Stimulated activated CD4-positive, alpha-beta T cell treated with anti-CD3 and anti-CD28 coated beads, Interleukin-1b, Interleukin-23, amount 100 ng/mL, for 4 hours (primary cell): ENCODE measurements at places on chromosomes 3 and 15.

DNA sequence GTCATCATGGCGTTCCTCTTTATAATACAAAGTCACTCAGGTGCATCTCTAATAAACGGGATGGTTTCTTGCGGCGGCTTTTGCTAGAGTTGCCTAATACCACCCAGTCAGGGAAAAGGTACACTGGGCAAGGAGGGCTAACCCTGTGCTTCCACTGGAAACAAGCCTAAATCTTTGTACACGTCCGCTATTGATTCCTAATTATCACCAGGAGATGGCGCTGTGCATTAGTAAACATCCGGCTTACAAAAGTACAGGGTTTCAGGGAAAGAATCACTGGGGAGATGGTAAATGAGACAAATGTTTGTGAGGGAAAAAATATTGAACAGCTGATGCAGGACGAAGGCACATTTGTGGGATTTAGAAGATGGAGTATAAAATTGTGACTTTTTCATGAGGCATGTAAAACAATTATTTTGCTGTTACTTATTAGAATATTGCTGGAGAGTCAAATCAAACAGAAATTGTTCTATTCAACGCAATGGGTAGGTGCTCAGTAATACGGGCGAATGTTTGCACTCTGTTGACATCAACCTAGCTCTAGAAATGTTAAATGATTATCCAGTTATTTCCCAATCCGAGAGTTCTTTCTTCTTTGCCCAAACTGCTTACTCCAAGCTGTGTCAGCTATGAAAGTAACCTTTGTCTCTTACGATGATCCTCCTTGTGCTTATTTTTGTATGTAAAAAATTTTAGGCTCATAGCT, 50.6 kb downstream of the GMNC start:
- DNase-seq = no peak

GRCh38 chr3:69750549-69750948, 11.3 kb downstream of the MITF start:
- DNase-seq = no peak

DNA sequence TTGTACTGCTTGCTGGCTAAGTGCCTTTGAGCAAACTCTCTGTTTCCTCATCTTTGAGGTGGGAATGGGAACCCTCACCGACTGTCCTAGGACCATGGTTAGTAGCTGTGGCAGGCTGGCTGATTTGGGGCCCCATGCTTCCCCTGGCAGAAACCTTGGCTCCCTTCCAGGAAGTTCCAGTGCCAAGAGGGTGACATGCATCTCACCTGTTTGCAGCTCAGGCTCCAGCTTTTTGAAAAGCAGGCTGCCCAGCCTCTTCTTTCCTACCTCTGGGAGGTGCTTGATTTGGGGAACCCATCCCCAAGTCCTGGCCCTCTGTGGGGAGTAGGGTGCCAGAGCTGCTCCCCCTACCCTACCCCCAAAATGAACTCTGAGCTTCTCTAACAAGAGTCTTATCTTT, 50.8 kb downstream of the RAB11A start:
- no peak for DNase-seq

DNA sequence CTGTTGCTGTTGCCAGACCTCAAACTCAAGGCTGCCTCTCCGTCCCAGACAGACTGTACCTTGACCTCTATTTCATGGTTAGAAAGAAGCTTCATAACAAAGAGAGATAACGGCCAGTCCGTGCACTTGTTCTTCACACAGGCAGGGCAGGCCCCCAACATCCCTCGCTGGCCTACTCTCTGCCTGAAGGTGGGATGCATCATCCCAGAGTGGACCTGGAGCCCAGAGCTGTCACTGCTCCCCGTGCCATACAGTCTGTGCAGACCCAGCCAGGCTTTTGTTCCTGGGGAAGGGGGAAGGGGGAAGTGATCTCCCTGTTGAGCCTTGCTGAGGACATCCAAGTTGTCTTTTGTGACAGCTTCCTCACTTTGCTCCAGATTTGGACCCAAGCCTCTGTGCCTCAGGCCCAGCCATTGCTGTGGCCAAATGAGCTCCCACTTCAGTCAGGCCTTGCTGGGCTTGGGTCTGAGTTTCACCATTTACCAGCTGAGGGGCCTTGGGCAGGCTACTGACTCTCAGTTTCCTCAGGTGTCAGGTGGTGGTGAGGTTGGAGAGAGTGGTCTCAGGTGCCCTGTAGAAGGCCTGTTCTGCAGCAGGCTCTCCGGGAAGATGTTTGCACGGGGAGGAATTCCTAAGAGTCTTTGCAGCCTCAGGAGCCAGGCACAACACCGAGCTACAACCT, 141.6 kb downstream of the DNAJB8 start:
- DNase-seq = no peak

- DNase-seq = no peak
Measured at GRCh38 chr3:11322931-11323330, 50.7 kb downstream of the ATG7 start.

- DNase-seq = no peak
Measured at GRCh38 chr15:25249236-25250010, 189.4 kb downstream of the UBE3A start.

DNA sequence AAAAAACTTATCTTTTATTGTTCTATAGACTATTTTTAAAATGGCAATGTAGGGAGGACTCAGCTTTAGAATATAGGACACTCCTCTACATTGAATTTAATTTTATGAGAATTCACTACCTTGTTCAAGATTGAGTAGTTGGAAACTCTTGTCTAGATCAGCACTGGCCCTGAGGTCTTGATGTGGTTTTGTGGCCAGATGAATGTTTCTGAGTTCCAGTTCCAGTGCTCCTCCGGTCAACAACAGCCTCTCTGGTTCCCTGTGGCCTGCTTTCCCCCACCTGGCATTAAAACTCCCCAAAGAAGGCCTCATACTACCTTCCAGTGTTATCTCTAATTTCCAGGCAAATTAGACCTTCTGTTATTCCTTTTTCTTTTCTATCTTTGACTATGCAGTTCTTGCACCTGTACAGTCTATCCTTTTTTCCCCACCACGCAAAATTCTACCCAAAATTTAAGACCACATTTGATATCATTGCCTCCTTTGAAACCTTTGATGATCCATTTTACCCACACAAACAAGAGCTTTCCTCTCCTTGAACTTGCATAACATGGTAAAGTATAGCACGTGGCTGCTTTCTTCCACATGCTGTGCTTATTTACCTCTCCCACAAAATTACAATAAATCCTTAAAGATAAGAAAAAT, 9.6 kb upstream of the ANP32A start:
- DNase-seq = no peak

GRCh38 chr3:56862352-56863062, 60.8 kb upstream of the ARHGEF3 start:
- DNase-seq = peak; percentile 32

GRCh38 chr15:45122719-45123118, 7.0 kb downstream of the DUOXA1 start:
- DNase-seq = no peak

DNA sequence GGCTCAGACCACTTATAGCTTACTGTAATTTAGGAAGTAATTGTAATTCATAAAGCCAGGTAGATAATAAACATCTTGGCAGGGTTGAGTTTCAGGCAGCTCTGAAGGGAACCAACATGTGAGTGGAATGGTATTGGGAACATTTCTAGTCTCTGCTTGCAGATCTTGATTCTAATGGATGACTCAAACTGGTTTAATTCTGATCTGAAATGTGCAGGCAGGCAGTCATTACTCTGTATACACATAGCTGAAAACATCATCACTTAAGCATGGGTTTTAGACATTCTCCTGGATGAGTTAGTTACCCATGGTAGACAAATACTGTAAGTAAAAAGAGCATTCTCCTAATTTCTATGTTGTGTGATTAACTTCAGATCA, 317.0 kb upstream of the TPRG1 start:
- no peak for DNase-seq

DNA sequence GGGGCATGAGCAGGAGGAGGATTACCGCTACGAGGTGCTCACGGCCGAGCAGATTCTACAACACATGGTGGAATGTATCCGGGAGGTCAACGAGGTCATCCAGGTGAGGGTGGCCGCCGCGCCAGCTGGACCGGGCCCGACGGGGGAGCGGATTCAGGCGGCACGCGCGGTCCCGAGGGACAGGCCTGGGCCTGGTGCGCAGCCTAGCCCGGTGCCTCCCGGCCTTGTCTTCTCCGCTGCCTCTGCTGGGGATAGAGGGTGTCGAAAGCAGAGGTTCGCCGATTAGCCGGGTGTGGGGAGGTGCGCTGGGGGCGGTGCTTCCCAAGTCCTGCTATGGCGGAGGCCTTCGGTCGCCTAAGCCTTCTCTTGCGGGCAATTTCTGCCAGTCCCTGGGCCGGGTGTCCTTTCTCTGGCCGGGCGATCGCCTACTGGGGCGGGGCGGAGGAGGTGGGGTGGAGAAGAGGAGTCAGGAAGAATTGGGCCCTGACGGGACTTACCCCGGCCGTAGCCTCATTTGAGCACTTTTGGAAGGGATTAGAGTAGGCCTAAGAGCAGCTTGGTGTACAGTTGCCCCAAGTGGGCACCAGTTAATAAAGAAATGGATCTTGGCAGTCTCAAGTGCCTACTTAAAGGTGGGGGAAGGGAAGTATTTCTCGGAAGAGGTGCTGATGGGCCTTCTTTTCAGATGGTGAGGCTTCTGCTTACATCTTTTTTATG, 940 bp downstream of the ARIH1 start:
- peak; percentile 72 for DNase-seq

DNA sequence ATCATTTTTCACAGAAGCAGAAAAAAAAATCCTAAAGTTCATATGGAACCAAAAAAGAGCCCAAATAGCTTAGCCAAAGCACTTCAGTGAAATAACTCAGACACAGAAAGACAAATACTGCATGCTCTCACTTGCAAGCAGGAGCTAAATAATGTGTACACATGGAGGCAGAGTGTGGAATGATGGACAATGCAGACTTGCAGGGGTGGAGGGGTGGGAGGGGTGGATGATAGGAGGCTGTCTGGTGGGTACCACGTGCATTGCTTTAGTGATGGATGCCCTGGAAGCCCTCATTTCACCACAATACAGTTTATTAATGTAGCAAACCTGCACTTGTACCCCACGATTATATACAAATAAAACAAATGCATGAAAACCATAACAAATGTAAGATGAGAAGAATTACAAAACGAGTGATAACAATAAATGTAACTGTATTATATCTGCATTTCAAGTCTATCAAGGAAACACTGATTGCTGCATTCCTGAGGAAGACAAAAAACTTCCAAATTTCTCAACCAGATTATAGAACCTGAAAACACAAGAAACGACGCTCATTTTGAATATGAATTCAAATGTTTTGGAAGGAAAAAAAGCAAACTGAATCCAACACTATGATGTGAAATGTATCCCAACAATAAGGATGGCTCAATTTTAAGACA, 96.5 kb downstream of the DLG1 start:
- DNase-seq = no peak

GRCh38 chr15:56598991-56599390, 134.1 kb upstream of the MNS1 start:
- no peak for DNase-seq

DNA sequence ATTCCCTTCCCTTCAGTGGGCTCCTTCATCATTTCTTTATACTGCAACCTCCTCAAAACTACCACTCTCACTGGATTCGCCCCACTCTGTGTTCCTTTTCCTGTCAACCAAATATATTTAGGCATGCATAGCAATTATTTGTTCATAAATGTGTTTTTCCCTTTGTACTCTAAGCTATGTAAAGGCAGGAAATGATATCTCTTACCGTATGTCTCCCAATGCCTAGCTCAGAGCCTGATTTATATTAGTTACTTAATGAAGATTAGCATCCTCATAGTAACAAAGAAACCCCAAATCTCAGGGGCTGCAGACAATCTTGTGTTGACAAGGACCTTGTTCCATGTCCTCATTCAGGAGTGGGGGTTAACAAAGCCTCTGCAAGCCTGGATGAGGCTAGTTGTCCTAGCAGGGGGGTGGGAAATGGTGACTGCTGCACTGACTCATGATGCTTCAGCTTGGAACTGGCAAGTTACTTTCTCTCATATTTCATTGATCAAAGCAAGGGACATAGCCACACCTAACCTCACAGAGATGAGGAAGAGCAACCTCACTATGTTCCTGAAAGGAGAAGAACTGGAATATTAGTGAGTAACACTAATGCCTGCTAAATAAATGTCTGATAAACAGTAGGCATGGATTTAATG, 15.2 kb downstream of the PHLDB2 start:
- DNase-seq = no peak

DNA sequence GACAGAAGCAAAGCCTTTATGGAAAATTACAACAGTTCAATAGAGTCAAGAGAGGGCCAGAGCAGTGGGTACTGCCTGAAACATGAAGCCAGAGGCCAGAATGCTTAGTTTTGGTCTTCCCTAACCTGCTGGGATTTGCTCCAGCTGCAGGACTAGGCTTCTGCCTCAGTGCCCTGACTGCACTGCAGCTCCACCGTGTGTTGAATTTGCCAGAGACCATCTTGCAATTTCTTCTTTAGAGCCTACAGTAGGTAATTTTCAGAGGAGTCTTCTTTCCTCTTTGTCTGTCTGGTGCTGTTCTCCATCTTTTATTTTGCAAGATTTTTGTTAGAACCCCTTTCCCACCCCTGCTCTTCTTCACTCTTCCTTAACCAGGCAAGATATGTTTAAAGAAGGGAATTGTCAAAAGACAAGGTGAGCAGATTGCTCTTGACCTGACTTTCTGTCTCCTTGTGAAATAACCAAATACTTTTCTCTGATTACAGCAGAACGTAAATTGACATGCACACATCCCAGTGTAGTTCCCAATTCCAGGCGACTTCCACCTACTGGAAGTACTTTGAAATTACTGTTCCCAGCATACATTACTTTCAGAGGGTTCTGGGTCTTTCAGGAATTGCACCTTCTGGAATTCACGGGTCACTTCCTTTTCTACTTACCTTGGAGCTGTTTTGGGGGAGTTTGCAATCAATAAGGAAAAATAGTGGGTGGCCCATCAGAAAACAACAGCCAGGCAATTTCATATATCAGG, 161.2 kb downstream of the MINAR1 start:
- DNase-seq = no peak

DNA sequence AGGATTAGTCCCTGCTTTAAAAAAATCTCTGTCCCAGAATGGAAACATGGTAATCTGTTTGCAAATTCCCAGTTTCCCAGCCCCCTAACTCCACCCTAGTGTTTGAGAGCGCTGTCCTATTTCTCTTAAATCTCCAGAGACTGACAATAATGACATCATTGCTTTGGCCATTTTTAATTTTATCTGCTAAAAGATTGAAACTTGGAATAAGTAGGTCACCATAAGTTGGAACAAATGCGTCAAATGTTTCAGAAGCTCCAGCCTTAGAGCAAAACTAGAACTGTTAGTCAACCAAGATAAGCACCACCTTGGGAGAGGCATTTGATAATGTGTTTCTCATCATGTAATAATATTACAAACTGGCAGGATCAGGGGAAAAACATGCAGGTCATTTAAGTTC, 25.7 kb upstream of the MB21D2 start:
- no peak for DNase-seq

- DNase-seq = no peak
Measured at GRCh38 chr15:64970698-64971097, 19.0 kb downstream of the SPG21 start.

- DNase-seq = no peak
Measured at GRCh38 chr15:74380361-74381189, 13.1 kb upstream of the CYP11A1 start.

DNA sequence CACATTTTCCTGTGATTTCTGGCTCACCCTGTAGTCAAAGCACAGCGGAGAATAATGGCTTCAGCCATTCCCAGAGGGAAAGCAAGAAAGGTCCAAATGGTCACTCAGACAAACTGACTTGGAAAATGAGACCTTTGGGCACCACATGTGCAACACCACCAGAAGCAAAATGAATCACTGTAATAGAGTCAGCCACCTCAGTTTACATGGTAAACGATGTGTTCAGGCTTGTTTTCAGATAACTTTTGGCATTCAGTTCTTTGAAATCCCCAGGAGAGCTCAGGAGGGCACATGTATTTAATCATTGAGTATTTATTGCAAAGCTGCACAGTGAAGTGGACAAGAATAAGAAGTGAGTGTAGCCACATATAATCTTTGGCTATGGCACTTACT, 38.4 kb upstream of the ALCAM start:
- no peak for DNase-seq

- no peak for DNase-seq
Measured at GRCh38 chr15:70339571-70340493, 242.1 kb upstream of the TLE3 start.
